ENCODE measurements at places on chromosomes 2 and 18.
A peak's percentile ranks its signal among the peaks of the same experiment; 100 is the strongest.

DNA sequence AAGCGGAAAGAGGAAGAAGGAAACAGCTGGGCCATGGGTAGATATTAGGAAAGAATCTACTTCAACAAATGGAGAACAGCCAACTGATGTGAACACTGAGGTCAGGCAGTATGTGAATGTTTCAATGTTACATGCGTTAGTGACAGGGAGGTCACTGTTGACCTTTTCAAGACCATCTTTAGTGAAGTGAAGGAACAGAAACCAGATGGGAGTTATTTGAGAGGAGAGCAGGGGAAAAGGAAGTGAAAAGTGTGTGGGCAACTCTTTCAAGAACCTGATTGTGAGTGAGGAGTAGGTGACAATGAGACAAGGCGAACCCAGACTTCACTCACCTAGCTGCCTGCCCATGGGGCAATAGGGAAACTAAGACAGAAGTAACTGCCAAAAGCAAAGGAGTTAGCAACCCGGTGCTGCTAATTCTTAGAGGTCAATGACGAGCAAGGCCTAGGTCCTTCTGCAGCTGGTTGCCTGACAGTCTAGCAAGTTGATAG lies 67.0 kb downstream of the SP3 start:
- no peak for DNase-seq

DNA sequence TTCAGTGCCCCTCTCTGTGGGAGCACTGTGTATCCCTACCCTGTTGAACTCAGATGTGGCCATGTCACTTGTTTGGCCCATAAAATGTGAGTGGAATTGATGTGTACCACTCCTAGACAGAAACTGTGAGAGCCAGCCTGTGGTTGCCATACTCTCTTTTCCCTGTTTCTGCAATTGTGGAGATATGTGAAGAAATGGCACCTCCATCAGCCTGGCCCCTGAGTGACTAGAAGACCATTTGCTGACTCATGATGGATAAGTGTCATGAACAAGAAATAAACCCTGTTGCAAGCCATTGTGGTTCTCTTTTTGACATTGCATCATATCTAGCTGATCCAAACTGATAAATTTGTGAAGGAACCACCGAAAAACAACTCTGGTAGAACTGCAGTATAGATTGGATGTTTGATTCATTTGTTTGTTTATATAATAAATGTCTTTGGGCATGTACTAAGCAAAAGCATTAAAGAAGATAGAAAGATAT lies 214.5 kb upstream of the FBXO11 start:
- no peak for DNase-seq

- no peak for DNase-seq
Measured at GRCh38 chr2:189819297-189819704, 35.1 kb downstream of the PMS1 start.

DNA sequence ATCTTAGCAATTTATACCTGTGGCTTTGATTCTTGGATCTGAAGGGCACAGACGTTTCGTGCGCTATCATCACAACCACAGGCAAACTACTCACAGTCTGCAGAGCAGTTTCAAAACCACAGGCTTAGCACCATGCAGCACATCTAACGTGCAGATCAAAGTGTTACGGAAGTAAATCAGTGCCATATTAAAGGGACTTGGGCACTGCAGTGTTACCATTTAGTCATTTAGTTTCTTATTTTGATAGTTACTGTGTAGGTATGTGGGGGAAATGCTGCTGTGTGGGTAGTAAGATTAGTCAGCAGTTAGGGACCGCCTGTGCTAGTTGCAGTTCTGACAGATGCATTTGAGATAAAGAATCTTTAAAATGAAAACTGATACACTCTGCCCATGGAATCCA lies 384.0 kb downstream of the NBAS start:
- DNase-seq: no peak

GRCh38 chr18:26487437-26487836 lies 60.9 kb downstream of the KCTD1 start:
- no peak for DNase-seq

GRCh38 chr2:8296306-8296705 lies 385.6 kb upstream of the ID2 start:
- DNase-seq: no peak

GRCh38 chr2:17136877-17137276 lies 381.4 kb downstream of the RAD51AP2 start:
- no peak for DNase-seq

GRCh38 chr2:182072861-182073260 lies 87.2 kb downstream of the PPP1R1C start:
- DNase-seq: no peak

- no peak for DNase-seq
Measured at GRCh38 chr2:85393836-85394235, 16.3 kb downstream of the CAPG start.

GRCh38 chr2:224072541-224073188 lies 33.6 kb upstream of the SERPINE2 start:
- DNase-seq: no peak

DNA sequence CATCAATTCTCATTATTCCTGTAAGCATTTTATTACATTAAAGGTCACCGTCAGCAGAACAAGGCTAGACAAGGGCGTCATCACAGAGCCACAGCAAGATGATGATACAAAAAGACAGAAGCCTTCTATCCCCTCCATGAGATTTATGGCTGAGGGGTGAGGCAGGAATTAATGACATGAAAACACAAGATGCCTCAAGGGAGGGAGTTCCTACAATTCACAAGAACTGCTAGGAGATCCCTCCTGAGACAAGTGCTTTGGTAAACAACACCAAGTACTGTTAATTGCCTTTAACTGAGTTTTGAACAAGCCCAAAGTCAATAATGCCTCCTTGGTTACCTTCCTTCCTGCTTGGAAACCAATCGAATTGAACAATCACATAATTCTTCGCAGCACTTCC lies 14.1 kb downstream of the ADD2 start:
- DNase-seq: no peak

GRCh38 chr2:148615381-148615841 lies 29.1 kb upstream of the EPC2 start:
- DNase-seq: no peak

GRCh38 chr18:49652881-49653724 lies 91.2 kb downstream of the LIPG start:
- DNase-seq: no peak

- no peak for DNase-seq
Measured at GRCh38 chr2:65834062-65834461, 401.7 kb upstream of the SPRED2 start.

DNA sequence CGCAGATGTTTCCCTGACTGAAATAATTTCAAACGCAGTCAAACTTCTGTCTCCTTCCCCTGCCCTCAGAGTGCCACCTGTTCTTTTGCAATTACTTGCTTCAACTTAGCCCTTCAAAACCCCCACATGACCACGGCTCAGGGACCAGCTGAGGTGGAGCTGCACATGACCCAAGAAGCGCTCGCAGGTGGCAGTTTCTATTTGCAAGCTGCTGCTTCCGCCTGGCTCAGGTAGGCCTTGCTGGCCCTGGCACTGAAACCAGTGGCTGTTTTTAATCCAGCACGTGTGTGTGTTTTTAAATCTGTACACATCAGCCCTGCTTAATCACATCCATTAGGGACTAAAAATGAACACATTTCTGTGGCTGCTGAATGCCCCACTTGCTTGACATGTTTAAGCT lies 95.3 kb downstream of the CCDC93 start:
- DNase-seq: no peak

DNA sequence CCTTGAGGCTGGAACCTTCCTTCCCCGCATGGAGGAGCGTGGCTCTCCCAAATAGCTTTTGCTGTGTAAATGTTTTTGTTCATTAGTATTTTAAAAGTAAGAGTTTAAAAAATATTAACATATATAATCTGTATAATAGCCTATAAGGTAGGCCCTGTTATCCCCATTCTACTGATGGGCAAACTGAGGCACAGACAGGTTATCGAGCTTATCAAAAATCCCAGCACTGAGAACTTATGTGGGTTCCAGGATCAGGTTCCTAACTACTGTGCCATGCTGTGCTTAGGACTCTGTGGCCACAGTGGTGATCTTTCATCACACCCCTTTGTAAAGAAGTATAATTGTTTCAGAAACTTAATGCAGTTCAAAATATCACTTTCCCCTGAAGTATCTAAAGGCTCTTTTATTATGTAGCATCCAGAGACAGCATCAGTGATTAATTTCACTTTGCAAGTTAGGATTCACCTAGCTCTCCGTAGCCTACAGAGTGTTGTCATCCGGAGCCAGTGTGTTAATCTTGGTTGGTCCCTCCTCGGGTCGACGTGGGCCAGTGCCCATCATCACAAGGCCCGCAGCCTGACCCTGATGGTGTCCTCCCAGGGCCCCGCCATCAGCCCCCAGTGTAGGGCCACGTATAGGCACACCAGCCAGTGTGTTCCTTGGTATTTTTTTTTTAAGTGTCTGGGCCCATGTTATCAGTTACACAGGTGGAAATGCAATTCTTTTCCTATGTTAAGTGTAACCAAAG lies 28.7 kb downstream of the CABLES1 start:
- no peak for DNase-seq

- no peak for DNase-seq
Measured at GRCh38 chr2:9714630-9715214, 83.9 kb upstream of the YWHAQ start.

DNA sequence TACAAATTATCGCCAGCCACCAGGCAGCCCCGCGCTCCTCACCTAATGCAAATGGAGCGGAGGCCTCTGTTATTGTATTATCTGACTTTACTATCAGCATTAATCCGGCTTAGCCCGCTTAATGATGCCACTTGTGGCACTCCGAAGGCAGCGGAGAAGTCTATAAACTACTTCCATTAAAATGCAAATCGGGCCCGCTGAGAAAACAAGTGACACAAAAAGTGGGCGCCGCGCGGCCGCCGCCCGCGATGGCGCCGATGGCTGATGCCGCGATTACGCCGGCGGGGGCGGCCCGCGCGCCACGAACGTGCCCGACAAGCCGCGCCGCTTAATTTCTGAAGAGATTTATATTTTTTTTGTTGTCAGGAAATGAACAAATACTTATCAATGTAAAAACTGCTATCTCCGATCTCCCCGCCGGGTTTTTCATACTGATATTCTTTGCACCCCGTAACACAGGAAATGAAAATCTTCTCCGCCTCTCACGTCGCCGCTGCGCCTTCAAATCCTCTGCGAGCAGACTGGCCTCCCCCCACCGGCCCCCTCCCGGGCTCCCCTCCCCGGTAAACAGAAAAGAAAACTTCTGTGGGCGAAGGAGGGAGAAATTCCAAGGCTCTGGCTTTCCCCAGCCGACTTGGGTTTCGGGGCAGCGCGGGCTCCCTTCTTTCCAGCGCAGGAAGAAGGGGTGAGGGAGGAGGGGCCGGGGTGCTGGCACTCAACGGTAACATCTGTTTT lies 221.8 kb downstream of the INSIG2 start:
- DNase-seq: no peak

DNA sequence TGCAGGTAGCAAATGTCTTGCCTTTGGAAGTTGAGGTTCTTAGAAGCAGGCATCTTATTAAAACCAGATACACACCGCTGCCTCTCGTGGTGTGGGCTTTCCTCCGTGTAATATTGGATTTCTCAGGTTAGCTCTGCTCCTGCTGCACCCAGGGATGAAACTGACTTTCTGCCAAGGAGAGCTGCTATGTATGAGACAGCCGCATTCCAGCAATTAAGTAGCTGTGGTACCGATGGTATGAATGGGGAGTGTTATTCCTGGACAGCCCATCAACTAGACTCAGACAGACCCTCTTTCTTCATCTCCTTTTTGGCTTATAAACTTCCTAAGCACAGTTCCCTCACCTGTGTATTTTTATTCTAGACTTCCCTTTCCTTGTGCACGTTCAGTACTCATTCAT lies 6.8 kb upstream of the EHD3 start:
- DNase-seq: no peak

GRCh38 chr2:95356821-95357700 lies 45.4 kb upstream of the FAHD2A start:
- no peak for DNase-seq

GRCh38 chr2:237878-238277 lies 26.0 kb downstream of the SH3YL1 start:
- DNase-seq: no peak

DNA sequence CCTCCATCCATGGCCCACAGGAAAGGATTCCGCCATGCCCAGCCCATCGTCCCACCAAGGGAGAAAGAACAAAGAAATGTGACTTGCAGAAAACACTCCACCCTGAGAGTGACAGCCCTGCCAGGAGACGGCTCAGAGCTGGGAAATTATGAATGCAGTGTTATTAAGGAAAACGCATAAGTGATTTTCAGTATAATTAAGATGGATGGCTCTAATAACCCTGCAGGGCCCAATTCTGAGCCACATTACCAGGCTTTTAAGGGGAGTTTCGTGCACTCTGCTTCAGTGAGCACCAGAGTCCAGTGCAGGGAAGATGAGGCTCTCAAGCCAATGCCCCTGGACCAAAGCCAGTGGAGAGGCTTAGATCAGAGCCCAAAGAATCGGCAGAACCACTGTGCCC lies 10.6 kb upstream of the TEX51 start:
- DNase-seq: no peak

- no peak for DNase-seq
Measured at GRCh38 chr18:39274535-39274934, 1708.9 kb upstream of the CELF4 start.

DNA sequence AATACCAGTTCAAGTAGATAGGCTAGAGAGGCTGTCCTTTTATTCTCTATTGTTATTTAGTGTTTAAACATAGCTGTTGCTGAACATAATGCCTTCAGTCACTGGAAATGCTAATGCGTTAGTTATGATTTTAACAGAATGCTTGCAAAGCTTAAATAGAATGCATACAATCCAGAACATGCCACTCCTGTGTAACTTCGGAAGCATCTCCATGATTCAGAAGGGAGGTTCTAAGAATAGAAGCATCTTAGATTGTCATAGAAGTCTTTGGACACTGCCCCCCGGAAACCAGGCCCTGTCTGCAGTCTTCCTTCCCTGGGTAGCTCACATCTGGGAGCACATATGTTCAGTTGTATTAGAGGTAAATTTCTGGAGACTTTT lies 73.2 kb downstream of the ZNF532 start:
- no peak for DNase-seq

DNA sequence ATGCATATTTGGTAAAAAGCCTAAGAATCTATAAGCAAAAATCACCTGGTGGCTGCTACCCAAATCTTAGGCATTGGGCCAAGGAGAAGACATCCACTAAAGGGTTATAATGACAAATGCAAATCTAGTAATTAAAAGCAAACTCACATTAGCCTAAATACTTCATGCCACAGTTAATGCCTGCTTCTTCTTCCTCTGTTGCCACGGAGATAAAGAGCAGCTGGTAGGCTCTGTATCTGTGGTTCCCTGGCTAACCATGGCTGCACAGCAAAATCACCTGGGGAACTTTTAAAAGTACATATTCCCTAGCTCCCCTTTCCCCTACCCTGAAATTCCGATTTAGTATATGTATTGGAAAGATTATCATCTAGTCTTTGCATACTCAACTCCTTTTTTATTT lies 114.3 kb downstream of the LNPK start:
- peak; percentile 24 for DNase-seq

- DNase-seq: peak; percentile 77
Measured at GRCh38 chr2:46257476-46257875, 39.7 kb upstream of the EPAS1 start.
